HCEC 1CT (cell line): ENCODE measurements at places on chromosomes 7 and 10.
A peak's percentile ranks its signal among the peaks of the same experiment; 100 is the strongest.

DNA sequence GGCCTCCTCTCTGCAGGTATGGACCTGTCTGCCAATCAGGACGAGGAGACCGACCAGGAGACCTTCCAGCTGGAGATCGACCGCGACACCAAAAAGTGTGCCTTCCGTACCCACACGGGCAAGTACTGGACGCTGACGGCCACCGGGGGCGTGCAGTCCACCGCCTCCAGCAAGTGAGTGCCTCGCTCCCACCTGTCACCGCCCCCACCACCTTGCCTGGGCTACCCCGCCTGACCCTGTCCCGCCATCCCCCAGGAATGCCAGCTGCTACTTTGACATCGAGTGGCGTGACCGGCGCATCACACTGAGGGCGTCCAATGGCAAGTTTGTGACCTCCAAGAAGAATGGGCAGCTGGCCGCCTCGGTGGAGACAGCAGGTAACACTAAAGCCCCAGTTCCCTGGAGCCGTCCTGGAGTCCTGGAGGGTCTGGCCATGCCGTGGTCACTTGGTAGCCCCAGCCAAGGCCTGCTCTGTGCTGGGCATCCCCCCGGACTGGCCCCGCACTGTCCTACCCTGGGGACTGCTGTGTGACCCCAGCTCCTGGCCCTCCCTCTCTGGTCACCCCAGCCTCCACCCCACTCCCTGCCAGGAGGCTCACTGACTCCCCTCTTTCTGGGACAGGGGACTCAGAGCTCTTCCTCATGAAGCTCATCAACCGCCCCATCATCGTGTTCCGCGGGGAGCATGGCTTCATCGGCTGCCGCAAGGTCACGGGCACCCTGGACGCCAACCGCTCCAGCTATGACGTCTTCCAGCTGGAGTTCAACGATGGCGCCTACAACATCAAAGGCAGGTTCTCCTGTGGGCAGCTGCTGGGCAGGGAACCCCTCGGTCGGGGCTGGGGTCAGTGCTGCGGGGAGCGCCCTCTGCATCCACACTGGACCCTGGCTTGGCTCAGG, 178.0 kb downstream of the RNF216 start:
- DNase-seq: no peak

GRCh38 chr7:141268614-141269013, 194.8 kb downstream of the TMEM178B start:
- DNase-seq: no peak

DNA sequence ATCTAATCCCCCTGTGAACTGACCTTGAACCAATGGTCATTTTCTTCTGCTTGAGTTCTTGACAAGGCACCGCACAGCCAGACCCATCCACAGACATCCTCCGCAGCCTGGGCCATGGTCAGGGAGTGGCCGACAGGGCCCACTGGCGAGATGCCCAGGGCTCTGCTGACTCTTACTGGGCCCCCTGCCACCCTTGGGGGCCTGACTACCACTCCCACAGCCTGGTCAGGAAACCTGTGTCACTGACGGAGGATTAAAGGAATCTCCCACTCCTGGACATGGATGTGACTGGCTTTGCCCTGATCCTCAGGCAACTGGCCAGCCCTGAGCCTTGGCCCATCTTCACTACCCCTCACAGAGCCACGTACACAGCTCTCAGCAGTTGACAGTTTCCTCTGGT, 50.4 kb upstream of the ENO4 start:
- no peak for DNase-seq

- no peak for DNase-seq
Measured at GRCh38 chr7:29019896-29020295, 61.8 kb upstream of the TRIL start.

GRCh38 chr7:81736091-81736490, 33.8 kb downstream of the HGF start:
- DNase-seq: no peak

DNA sequence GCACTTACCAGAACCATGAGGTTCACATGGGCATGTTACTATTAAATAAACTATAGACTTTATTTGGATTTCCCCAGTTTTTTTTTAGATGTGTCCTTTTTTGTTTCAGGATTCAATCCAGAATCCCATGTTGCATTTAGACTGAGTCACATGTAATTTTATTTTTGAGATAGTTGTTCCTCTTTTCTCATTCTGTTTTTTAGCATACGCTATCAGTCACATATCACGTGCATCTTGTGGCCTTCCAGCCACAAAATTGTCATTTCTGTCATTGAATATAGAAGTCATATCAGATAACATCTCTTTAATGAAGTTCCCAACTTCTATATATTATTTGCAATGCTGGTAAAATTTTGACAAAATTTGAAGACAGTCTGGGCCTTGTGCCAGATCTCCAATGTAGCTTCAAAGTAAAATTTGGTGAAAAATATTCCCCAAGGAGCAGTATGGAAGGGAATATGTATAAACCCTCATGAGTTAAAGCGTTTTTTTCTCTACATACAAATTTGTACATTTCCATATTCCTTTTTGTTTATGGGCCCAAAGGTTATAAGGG, 132.3 kb upstream of the MKI67 start:
- no peak for DNase-seq

DNA sequence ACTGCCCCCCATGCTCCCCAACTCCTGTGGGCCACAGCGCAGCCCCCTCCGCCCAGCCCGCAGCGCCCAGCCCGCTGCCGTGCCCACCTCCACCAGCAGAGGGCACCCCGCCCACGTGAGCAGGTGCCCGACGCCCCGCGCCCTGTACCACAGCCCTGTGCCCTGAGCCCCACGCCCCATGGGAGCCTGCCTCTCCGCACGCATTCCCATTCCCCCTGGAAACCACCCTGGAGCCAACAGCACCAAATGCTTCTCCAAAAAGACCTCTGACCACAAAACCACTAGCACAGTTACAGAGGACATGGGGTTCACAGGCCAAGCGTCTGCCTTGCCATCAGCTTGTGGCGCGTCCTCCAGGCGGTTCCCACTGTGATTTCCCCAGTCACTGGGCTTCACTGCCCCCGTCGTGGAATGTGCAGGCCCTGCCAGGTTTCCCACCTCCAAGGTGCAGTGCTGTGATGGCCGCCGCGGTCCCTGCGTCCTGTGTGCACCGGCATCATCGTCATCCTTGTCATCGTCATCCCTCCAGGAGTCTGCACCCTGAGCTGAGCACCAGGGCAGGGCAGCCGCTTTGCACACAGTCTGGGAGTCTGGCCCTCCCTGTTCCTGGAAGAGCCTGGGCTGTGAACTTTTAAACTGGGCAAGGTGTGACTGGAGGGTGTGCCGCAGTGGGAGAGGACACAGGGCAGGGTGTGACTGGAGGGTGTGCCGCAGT, 61.7 kb downstream of the PWWP2B start:
- no peak for DNase-seq

- no peak for DNase-seq
Measured at GRCh38 chr7:24455813-24456525, 117.3 kb upstream of the PALS2 start.

DNA sequence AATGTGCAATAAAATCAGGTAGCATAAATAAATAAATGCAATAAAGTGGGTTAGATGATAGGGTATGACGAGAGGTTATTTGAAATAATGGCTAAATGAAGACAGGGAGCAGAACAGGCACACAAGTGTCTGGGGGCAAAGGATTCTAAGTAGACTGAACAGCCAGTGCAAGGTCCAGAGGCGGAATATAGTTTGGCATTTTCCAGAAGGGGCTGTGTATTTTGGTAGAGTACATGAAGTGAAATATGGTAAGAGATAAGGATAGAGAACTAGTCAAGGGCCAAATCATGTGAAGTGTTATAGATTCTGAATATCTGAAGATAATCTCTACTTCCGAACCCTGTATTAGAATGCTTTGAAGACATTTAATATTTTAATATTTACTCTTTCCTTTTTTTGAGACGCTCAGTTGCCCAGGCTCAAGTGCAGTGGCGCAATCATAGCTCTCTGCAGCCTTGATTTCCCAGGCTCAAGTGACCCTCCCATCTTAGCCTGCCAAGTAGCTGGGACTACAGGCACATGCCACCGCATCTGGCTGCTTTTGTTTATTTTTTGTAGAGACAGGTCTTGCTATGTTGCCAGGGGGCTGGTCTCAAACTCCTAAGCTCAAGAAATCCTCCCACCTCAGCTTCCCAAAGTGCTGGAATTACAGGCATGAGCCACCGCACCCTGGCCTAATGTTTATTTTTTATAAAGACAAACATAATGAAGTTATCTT, 44.4 kb upstream of the CD36 start:
- DNase-seq: no peak

DNA sequence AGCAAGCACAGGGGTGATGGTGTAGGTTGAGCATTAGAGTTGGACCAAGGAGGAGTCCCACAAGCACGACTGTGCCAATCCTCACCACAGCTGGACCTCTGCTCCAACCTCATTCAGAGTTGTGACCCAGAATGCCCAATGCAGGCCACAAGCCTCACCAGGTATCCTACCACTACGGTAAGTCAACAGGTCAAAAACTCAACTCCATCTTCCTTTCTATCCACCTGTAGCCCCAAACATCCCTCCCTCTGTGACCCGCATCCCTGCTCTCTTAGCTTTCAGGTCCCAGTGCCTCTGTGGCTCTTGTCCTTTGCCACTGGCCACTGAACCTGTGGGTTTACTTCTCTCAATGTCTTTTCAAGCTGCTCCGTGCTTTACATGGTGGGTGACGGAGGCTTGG, 112.8 kb downstream of the PIP4K2A start:
- DNase-seq: no peak

DNA sequence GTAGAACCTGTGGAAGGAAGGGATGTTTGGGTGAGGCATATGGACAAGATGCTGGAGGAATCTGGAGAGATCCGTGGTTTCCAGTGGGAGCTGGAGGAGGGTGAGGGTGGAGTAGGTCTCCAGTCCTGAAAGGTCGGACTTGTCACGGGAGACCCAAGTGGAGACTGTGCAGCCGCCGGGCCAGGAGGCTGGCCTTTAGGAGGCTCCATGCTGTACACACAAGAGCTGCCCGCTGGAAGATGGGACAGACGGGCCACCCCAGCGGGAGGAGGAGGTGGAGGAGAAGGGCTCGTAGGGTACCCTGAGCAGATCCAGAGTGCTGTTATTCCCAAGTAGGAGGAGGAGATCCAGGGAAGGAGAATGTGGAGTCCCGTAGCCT, 106.7 kb downstream of the NKX6-2 start:
- DNase-seq: no peak

- no peak for DNase-seq
Measured at GRCh38 chr10:2143213-2143835, 406.0 kb upstream of the ADARB2 start.

GRCh38 chr7:13032576-13032975, 345.1 kb downstream of the ARL4A start:
- no peak for DNase-seq

GRCh38 chr7:151565541-151565940, 45.8 kb upstream of the RHEB start:
- DNase-seq: peak; percentile 45

- DNase-seq: no peak
Measured at GRCh38 chr7:133675510-133676218, 422.8 kb downstream of the EXOC4 start.

DNA sequence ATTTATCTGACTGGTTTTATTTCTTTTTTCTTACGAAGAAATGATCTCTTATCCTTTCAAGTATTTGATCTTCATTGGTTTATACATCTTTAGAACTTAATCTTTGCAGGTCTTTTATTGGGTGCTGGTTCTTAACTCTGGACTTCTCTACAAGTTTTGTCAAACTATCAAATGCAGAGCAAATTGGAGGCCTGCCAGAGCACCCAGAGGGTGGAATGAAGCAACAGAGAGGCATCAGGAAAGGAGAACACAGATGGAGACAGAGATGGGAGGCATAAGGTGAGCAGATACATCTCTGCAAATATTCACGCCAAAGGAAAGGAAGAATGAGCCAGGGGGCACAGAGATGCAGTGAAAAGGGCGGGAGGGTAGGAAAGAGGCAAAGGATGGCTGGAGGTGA, 130.3 kb downstream of the PKD1L1 start:
- DNase-seq: no peak

DNA sequence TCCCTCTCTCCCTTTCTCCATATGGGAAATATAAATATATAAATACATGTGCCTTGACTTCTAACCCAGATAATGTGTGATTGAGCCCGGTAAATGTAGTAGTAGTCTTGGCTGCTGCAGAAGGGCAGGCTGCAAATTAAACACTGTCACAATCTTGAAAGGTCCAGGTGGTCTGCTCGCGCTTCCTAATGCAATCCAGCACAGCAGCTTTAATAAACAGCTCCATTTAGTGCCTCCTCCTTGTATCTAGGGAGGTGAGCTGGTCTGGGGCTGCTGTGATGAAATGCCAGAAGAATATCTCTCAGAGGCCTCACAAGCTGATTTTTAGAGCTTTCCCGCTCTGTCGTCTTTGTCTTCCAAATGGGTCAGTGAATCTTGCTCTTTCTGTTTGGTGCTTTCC, 782 bp downstream of the POU6F2 start:
- no peak for DNase-seq
